Cerebellar nuclear complex (tissue), 1 donor: ENCODE measurements at places on chromosomes 1 and 21.

DNA sequence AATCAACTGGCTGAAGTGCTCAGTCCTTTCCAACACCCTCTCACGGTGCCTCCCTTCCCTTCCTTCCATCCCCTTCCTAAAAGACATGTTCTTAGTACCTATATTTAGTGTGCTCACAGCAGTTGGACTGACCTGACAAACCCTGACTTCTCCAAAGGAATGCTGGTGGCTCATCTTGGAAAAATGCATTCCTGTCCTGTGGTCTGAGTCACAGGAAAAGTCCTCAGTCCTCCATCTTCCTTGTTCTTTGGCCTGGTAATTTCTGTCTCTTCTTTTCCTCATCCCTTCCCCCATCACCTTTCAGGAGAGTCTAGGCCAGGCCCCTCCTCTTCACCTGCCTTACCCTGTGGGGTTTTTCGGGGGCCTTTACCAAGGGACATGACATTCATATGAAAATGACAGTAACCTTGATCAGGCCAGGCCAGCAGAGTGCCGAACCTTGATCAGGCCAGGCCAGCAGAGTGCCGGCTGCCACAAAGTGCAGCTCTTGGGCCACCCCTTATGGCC, 7.2 kb downstream of the ATP1B1 start:
- DNase-seq: no peak

DNA sequence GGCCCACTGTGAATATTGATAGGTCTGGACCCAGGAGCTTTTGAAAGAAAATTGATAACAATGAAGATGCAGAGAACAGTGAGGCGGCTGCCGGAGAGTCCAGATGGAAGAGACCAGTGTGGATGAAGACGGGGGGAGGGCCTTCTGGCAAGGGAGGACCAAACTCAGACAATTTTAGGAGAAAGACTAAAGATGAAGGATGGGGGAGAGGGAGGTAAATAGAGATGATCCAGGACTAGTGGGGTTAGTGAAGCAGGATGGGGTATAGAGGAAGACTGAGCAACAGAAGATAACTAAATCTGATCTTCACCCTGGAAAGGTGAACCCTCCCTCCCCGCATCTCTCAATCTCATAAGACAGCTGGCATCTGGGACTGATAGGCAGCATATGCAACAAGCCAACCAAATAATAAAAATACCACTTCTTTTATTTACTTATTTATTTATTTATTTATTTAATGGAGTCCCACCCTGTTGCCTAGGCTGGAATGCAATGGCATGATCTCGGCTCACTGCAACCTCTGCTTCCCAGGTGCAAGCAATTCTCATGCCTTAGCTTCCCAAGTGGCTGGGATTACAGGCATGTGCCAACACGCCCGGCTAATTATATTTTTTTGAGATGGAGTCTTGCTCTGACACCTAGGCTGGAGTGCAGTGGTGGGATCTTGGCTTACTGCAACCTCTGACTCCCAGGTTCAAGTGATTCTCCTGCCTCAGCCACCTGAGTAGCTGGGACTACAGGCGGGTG, 10.5 kb downstream of the EIF3I start:
- no peak for DNase-seq

DNA sequence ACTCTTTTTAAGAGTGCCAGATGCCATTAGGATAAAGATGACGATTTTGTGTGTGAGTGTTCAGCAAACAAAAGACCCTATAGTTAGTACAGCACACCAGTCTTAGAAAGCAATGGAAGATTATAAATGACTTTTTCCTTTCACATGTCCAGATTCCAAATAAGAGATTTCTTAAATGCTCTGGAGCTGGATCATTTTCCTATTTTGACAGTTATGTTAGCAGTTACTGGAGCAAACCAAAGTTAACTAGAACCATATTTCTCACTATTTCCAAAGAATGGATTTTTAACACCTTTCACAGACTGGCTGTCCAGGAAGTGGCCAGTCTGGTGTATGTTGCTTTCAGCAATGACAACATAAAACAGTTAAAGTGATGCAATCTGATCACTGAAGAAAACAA, 905.8 kb upstream of the ADGRL2 start:
- DNase-seq: no peak

- no peak for DNase-seq
Measured at GRCh38 chr1:167794043-167794442, 72.3 kb downstream of the MPZL1 start.

GRCh38 chr1:100969327-100969726, 56.3 kb downstream of the DPH5 start:
- DNase-seq: no peak
